Thymus (tissue), 14 donors: ENCODE measurements at places on chromosomes 2 and 18. TPM values are rescaled to one million over a fixed set of nuclear protein-coding genes. Genes with fewer than 3 reads are reported as not detected.

DNA sequence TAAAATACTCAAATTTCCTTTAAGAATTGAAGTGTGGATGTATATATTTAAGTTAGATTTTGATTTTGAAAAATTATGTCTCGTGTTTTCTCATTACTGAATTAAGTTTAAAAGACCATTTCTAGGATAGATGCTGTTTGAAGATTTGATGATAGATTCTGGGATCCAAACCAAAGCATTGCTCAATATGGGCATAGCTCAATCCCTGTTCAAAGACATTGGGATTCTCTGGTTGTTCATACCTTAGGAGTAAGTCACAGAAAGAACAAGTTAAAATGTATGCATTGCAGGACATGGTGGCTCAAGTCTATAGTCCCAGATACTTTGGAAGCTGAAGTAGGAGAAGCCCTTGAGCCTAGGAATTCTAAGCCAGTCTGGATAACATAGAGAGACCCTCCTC is 622.3 kb downstream of the ADCYAP1 start:
- DNase-seq = no peak

- no peak for DNase-seq
Observed at GRCh38 chr18:74069178-74070050, 78.2 kb downstream of the FBXO15 start.

- no peak for DNase-seq
Observed at GRCh38 chr2:96596596-96596995, 41.5 kb downstream of the KANSL3 start.

- no peak for DNase-seq
Observed at GRCh38 chr2:98333922-98334321, 12.3 kb upstream of the CNGA3 start.

- no peak for DNase-seq
Observed at GRCh38 chr2:142745691-142746090, 131.8 kb upstream of the KYNU start.

- no peak for DNase-seq
Observed at GRCh38 chr2:219284501-219285372, 5.6 kb downstream of the DNAJB2 start.

GRCh38 chr2:162297925-162298552 is 20.4 kb downstream of the IFIH1 start:
- DNase-seq = peak; percentile 54

GRCh38 chr2:177557794-177558193 is 165.2 kb downstream of the AGPS start:
- no peak for DNase-seq

The CAPN14 gene
- total RNA-seq = 0.52 TPM

The DUSP19 gene
- 2.8 TPM for total RNA-seq

The POTEJ gene
- 0.09 TPM for total RNA-seq

GRCh38 chr2:158202161-158202815 is 100.6 kb downstream of the UPP2 start:
- DNase-seq = no peak

The DCAF17 gene
- 14.7 TPM for total RNA-seq

- DNase-seq = peak; percentile 50
Observed at GRCh38 chr2:31170071-31170698, 31.9 kb upstream of the GALNT14 start.

GRCh38 chr2:28032816-28033215 is 142.3 kb downstream of the BABAM2 start:
- no peak for DNase-seq

GRCh38 chr2:56684327-56684726 is 500.5 kb downstream of the CCDC85A start:
- no peak for DNase-seq

DNA sequence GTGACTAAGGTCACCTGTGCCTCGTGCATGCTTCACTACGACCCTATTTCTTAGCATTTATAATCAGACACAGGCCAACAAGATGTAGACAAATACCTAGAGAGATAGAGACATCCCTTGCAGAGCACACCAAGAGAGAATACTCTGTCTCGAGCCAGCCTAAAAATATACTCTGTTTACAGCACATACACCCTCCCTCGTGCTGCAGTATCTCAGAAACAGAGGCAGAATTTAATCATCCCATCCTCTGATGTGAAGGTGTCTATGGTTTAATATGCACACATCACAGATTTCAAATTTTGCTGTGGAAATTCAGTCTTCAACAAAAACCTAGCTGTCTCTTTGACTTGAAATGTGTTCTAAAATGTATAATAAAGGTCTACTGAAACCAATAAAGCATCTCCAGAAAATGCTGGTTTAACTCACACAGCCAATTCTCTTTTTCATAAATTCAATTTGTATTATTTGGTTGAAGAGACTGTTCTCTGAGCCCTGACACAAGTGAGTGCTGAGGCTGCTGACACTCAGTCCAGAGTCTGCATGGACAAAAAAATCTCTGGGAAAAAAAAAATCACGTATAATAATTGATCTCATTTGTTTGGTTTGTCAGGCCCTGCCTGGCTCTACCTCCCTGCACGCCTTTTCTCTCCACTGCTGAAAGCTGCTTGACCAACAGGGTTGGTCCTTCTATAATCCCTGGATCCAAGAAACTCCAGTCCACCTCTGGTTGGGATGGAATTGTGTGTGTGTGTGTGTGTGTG is 142.0 kb upstream of the FSHR start:
- no peak for DNase-seq

The FBLN7 gene
- 6.0 TPM for total RNA-seq

GRCh38 chr2:46275995-46276394 is 21.2 kb upstream of the EPAS1 start:
- DNase-seq = no peak

GRCh38 chr18:13532406-13533075 is 193.8 kb downstream of the FAM210A start:
- DNase-seq = no peak

The OSR1 gene
- 1.1 TPM for total RNA-seq

The OSBPL1A gene
- total RNA-seq = 10.7 TPM
